ENCODE measurements at places on chromosomes 4 and X.
A peak's percentile ranks its signal among the peaks of the same experiment; 100 is the strongest.

DNA sequence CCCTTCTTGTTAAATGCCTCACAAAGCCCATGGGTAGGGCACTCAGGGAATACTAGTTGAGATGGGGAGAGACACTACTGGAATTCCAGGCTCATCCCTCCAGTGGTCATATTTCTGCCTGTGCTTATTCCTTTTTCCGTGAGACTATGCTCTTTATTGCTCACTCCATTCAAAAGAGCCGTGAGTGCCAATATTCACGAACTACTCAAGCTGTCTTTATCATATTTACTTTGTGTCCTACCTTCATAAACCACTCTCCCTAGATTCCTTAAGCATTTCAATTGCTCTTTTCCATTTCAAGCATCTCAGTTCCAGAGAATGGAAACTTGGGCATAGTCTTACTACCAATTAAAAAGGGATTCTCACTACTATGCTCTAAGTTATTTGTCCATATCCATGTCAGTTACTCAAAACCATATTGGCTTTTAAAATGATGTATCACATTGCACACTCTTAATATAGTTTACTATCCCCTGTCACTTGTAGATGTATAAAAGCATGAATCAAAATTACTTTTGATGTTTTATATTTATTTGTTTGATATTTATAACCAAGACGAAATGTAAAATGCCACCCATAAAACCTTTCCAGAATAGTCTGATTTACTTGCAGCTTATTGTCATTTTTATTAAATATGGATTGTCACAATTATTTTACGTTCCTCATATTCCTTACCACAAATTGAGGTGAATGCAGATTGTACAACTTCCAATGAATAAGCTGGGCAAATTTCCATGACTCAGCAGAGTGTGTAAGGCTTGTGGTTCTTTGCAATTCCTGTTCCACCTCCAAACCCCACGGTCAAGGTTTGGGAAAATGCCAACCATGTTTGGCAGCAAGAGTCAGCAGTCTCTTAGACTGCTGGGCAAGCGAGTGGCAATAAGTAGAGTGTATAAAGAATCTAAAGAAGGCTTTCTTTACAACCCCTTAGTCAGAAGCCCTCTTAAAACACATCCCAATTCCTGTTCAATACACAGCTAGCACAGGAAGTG is 24.4 kb downstream of the ENOX2 start:
- peak; percentile 20 for DNase-seq

DNA sequence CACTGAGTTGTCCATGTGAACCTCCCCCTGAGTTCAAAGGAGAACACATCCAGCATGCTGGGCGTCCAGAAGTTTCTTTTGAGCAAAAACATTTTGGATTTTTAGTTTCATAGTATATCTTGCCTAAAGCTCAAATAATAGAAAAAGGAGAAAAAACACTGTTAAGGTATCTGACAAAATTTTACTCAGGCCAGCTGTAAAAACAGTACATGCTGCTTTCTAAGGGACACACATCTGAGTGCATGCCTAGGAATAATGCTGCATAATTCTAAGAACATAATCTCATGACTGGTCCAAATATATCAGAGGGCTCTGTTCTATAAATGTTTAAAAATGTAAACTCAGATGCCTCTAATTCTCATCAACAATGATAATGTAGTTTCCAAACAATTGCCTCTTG is 561.3 kb upstream of the INTU start:
- no peak for DNase-seq

DNA sequence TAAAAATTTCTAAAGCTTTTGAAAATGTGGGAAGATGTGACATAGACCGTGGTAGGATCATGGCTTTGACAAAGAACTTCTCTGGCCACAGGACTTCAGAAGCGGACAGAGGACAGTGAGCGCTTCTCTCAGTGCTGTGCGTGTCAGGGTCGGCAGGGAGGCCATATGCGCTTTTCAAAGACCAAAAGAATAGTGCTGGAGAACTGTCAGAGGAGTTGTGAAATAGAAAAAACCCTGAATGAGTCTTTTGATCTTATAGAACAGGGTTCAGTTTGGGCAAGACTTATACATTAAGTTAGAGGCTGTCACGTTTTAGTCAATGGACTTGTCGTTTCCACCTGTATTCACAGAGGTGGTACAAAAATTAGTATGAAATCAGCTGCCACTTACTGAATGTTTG is 77.4 kb downstream of the PTTG2 start:
- no peak for DNase-seq

DNA sequence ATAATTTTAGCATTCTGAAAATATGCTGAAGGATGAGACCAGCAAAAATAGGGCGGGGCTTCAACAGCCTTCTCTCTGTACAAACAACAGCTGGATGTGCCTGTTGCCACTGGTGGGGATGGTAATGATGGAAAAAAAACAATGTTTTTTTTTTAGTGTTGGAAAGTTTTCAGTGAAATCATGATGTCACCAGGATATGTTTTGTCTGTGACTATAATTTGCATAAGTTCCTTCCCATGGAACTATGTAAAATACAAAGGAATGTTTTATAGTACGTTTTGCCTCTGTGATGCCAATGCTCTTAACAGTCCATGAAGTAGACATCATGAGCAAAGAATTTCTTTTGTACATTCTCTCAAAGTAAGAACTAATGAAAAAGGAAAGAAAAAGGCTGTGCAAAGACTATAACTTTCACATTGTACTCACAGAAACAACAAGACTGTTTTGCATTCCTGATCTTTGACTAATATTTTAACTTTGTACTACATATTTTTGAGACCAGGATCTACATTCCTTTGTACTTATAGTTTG is 589.7 kb downstream of the SPRY1 start:
- no peak for DNase-seq

DNA sequence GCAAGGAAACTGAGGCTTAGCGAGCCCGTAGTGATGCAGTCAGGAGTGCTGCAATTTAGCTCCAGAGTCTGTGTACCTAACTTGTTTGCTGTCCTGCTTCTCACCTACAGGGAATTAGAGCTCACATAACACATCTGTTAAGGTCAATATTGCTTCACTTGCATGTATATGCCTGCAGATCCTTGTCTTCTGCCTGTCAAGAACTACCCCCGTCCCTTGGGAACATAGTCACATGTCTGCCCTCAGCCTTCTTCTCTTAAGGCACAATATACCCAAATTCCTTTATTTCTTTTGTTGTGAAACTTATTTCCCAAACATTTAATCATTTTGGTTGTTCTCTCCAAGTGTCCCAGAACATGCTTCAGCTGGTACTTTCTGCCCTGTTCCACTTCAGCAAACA is 103.3 kb upstream of the LEF1 start:
- no peak for DNase-seq

GRCh38 chrX:67585401-67585800 is 41.6 kb downstream of the AR start:
- no peak for DNase-seq

Data from NCI-H2107 (cell line).